ENCODE measurements at places on chromosomes 16 and 17.

DNA sequence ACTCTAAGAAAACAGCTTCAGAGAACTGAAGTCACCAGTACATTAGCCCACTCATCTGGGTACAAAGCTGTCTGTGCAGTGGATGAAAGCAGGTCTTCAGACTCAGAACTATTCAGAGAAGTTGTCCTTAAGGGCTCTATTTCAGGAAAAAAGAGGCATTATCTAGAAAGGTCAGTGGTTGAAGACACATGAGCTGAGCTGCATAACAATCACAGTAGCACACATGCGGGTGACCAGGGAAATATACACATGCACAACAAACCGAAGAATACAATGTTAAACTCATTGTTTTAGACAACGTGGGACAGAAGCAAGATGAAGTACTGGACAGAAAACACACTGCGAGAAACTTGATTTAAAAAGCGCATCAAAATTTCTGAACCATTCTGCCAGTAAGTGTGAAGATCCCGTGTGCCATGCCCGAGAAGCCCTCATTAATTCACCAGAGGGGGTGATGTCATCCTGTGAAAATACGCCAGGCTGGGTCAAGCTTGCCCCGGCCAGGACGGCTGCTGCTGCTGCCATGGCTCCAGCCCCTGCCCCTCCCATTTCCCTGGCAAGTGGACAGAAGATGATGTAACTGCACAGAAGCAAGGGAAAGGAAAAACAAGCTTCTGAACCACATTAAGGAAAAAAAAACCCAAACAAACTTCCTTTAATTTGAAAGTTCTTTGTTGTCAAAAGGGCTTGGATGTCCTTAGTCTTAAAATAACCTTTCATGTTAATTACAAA lies 10.1 kb downstream of the DYNC1LI2 start:
- peak; percentile 55 for DNase-seq

GRCh38 chr17:44384281-44384822 lies 5.1 kb downstream of the ITGA2B start:
- no peak for DNase-seq

DNA sequence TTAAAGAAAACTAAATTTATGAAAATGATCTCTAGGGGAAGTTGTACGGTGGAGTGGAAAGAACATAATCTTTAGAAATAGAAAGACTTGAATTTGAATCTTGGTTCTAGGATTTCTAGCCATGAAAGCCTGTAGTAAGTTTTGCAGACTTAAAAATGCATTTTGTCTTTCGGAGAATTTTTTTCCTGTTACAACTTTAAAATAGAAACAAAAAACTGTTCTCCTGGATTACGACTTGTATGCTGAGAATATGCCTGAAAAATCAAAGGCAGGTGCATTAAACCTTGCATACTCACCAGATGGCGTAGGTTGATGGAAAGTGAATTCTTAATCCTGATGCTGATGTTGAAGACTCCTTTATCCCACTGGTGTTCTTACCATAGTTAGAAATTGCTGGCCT lies 7.5 kb upstream of the MPHOSPH6 start:
- no peak for DNase-seq

GRCh38 chr16:48511071-48511540 lies 98.9 kb downstream of the N4BP1 start:
- no peak for DNase-seq

DNA sequence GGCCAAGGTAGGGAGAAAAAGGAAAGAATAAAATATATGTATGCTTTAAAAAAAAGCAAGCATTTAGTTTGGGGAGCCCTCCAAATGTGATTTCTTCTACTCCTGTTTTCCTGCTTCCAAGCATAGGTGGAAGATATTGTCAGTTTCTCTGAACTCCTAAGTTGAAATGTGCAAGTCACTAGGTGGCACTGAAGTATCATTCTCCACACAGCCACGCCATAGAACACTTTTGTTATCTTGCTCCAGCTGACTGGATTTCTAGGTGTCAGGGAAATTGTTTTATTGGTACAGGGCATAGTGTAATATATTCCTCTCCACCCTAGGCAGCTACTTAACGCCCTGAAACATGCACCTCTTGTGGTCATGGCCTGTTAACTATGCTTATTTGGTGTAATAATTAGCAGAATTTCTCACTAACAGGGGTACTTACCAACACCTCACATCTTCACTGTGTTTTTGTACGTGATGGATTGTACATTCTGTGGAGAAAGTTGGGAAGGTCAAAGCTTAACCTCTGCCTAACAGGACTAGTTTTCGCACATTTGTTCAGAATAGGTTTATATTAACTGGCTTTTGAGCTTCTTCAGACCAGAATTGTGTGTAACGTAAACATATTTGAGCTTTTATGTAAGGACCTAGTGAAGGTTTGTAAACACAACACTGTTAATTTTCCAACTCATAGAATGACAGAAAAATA lies 69.3 kb downstream of the FTO start:
- peak; percentile 65 for DNase-seq

GRCh38 chr17:41885733-41886132 lies 20.5 kb upstream of the KLHL11 start:
- DNase-seq: no peak

DNA sequence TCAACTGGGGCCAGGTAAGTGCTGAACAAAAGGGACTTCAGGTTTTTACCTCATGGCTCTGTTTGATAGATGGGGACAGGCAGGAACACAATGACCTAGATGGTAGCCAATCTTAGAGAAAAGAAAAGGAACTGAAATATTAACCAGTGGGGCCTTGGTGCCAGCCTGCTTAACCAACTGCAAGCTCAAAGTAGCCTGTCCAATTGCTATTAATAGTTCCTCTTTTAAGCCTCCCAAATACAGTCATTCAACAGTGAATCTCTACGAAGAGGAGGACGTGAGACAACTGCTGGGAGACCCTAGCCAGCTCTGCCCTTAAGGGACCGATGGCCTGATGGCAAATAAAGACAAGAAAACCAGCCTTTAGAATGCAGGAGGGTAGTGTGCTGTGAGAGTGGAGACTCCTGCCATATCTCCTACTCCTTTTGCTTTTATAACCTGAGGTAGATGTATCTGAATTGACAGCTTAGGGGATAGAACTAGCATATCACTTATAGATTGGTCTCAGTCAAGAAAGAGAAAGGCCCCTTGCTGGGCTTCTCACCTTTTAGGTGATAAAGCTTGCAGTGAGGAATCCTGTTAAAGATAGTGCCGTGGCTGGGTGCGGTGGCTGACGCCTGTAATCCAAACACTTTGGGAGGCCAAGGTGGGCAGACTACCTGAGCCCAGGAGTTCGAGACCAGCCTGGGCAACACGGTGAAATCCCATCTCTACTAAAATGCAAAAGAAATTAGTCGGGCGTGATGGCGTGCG lies 28.3 kb downstream of the ARSG start:
- no peak for DNase-seq

GRCh38 chr17:46166692-46167249 lies 26.5 kb downstream of the KANSL1 start:
- no peak for DNase-seq

DNA sequence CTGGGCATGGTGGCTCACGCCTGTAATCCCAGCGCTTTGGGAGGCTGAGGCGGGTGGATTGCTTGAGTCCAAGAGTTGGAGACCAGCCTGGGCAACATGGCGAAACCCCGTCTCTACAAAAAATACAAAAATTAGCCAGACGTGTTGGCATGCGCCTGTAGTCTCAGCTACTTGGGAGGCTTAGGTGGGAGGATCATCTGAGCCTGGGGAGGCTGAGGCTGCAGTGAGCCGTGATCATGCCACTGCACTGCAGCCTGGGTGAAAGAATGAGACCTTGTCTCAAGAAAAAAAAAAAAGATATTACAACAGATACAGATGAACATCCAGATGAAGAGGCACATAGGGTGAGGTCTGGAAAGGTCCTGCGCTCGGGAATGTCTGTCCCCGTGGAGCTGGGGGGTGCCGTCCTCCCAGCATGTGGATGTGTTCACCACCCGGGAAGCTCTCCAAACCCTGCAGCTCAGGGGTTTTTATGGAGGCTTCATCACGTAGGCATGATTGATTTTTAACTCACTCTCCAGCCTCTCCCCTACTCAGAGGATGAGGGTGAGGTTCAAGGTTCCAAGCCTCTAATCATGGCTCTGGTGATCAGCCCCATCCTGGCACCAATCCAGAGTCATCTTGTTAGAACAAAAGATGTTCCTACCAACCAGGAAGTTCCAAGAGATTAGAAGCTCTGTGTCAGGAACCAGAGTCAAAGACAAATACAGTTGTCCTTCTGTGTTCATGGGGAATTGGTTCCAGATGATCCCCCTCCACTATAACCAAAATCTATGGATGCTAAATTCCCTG lies 85.0 kb upstream of the DNAJA2 start:
- DNase-seq: peak; percentile 29

DNA sequence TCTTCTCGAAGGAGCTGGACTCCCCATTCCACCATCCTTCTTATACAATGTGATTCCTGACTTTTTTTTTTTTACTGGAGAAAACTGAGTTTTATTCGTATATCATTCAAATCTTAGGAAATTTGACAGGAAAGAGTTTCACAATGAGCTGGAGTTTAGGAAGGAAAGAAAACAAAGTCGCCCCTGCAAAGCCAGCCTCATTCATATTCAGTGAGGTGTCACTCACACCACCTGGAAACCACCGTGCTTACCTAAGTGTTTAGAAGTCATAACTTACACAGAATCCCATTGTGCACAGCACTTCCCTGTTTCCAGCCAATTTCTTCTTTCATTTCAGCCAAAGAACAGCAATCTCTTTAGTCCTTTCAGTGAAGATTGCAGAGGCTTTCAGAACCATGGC lies 90.3 kb upstream of the CHMP6 start:
- DNase-seq: no peak

GRCh38 chr16:79691007-79691406 lies 90.5 kb upstream of the MAF start:
- no peak for DNase-seq

DNA sequence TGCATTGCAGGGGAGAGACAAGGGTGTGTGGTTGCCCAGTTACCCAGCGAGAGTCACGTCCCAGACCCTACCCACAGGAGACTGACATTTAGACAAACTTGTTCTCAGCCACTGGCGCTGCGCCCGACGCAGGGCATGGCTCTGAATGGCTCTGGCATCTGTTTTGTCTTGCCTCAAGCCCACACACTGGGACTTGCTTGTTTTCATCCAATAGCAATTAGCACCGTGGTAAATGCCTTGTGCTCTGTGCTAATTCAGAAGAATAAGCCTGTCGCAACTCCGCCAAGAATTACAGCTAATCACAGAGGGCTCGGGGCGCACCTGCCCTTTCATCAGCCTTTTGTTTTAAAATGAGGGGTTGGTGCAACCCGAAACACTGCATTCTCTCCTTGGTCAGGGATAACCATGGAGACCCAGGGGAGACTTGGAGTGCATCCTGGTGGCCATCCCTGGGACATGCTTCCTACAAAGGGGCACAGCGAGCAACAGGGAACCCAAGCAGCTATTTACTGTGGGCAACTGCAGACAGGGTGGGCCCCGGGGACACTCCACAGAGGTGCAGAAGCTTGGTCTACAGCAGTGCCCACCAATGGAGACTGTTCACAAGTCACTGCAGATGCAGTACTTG lies 220.6 kb upstream of the ZFHX3 start:
- no peak for DNase-seq

DNA sequence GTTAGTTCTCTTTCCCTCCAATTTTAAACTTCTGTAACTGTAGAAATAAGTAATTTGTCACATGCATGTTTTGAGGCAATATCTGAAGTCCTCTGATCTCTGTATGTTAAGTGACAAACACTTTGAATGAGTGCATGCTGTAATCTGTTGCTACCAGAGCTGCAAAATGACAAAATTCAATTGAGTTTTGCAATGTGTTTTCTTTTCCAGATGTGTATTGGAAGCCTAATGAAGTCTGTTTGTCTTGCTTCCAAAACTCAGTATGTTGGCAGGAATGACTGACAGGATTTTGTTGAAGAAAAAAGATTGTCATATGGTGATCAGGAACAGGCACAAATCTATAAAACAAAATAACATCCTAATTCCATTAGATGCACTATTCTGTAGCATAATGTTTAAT lies 561.6 kb upstream of the CDH8 start:
- DNase-seq: no peak

- no peak for DNase-seq
Measured at GRCh38 chr16:49496656-49497055, 123.1 kb downstream of the C16orf78 start.

DNA sequence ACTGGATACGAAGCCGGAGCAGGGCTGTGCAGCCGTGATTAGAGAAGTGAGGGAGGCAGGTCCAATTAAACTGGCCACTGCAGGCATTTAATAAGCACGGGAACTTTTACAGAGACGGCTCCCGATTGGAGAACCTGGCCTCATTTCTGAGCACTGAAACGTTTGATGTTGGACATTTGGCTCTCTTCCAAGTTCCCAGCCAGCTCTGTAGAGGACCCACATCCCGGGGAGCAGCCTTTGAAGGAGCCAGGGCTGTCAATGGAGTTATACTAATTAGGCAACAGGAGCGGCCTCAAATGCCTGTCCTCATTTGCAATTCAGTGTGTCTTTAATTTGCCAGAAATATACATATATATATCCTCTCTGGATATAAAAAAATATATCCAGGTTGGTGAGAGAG lies 499.4 kb upstream of the C16orf82 start:
- no peak for DNase-seq

- DNase-seq: no peak
Measured at GRCh38 chr17:2110436-2110835, 55.5 kb downstream of the HIC1 start.

DNA sequence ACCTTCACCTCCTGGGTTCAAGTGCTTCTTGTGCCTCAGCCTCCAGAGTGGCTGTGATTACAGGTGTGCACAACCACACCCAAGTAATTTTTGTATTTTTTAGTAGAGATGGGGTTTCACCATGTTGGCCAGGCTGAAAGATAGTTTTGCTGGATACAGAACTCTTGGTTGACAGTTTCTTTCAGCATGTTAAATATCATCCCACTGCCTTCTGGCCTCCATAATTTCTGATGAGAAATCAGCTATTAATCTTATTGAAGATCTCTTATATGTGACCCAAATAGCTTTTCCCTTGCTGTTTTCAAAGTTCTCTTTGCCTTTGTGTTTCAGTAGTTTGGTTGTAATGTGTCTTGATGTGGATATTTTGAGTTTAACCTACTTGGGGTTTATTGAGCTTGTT lies 50.3 kb upstream of the BRD7 start:
- no peak for DNase-seq

DNA sequence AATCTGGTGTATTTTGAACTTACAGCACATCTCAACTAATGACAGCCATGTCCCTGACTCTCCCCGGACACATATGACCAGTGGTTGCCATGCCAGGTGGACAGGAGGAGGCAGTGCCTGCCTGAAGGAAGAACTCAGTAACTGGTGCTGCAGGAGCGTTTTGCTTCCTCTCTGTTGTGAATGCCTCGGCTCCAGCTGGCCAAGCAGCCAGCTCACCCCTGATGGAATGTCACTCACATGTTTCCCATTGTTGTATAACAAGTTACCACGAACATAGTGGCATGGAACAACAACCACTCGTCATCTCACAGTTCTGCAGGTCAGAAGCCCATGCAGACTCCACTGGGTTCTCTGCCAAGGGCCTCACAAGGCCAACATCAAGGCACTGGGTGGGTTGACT lies 20.1 kb upstream of the IRF8 start:
- no peak for DNase-seq

GRCh38 chr17:42675965-42676423 lies 800 bp downstream of the PLEKHH3 start:
- peak; percentile 50 for DNase-seq

GRCh38 chr17:78528541-78528940 lies 48.7 kb downstream of the DNAH17 start:
- DNase-seq: no peak

All from LoVo (cell line).